Amygdala (tissue), 56 donors: ENCODE measurements at places on chromosomes 3 and 15.

DNA sequence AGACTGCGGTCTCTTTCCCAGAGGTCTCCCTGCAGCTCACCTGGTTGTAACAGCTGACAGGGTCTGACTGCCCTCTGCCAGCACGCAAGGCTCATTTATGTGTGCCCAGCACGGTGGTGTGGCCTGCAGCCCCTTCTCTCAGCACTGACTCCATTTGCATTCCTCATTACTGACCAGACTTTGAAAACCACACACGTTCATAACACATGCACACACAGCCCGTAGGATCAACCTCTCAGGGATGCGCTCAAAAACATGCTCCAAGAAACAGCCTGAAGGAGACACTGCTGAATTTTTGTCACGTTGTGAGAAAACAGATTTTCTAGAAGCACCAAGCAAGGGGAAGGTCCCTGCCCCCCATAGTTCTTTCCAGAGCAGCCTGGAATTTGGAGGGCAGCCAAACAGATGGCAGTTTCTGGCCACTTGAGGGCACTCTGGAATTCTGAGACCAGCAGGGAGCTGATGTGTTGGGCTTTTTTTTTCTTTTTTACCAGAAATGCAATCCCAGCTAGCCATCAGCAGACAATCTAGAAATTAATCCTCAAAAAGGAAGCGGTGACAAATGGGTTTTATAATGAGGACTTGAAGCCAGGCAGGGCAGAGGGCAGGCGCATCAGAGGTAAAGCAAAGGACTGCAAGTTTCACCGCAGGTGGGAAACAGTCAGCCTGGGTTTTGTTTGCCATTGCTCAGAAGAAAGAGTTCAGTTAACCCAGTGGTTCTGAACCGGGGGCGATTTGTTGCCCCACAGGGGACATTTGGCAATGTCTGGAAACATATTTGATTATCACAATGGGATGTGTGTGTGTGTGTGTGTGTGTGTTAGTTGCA lies 170.5 kb upstream of the PROK2 start:
- peak; percentile 49 for DNase-seq

DNA sequence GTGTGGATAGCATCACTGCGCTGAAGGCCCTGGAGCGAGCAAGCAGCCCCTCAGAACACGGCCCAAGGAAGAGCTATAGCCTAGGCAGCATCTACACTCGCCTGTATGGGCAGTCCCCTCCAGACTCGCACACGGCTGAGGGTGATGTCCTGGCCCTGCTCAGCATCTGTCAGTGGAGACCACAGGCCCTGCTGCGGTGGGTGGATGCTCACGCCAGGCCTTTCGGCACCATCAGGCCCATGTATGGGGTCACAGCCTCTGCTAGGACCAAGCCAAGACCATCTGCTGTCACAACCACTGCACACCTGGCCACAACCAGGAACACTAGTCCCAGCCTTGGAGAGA lies 20.5 kb downstream of the ATRIP start:
- no peak for DNase-seq

DNA sequence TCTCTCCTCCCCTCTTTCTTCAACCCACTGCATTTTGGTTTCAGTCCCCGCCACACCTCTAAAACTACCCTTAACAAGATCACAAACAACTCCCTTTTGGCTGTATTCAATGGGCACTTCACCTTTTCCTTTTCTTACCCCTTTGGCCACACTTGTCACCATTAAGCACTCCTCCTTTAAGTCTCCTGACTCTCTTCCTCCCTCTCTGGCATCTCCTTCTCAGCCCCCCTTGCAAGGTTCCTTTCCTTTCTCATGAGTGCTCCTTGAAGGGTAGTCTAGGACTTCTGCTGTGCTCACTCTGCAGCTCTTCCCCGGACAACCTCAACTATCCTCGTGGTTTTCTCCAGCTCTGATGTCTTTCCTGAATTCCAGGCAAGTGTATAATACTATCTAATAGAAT lies 103.7 kb downstream of the RPL22L1 start:
- no peak for DNase-seq

DNA sequence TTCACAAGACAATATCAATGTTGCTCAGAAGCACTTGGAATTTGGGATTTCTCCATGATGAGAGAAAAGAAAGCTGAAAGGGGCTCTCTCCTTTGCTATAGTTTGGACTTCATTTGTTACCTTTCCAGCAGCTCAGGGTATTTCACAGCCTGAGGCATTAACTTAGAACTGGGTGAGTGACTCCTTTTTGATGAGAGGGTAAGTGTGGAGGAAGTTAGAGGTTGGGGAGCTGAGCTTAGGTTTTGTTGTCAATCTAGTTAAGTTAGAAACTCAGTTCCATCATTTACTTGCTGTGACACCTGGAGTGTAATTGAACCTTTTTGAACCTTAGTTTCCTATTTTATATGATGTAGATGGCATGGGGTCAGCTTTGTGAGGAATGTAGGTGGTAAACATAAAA lies 359.1 kb downstream of the PDCD6IP start:
- DNase-seq, result no peak

GRCh38 chr15:80419546-80419945 lies 15.4 kb downstream of the ARNT2 start:
- DNase-seq, result no peak

DNA sequence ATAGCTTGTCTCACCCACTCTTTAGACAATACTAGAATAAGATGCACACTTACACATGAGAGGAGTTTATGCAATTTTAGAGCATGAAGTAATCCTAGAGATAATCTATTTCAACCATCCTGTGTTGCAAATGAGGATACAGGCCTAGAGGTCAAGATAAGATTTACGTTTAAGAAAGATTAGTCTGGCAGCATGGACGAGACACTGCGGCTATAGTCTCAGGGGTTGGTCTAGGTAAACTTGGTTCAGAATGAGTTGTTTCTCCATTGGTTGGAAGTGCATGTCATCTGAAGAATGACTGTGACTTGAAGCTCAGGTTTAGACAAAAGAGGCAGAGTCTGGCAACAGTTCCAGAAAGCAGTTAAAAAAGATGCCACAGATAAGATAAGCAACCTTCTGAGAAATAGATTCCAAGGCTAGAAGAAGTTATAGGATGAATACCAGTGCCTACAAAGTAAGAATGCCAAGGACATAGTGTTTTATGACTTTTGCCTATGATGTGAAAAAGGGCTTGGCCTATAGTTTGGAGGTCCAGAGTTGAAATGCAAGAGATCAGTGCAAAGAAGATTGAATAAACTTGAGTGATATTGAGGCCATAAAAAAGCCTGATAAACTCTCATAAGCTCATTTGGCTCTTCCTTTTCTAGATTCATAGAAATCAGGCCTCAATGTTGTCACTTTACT lies 631.0 kb downstream of the SQOR start:
- no peak for DNase-seq
